ENCODE measurements at places on chromosomes 1 and 21. TPM values are rescaled to one million over a fixed set of nuclear protein-coding genes. Genes with fewer than 3 reads are reported as not detected.

CADM3 gene
- total RNA-seq: 16.1 TPM

AMPD1 gene
- not detected for total RNA-seq

DNA sequence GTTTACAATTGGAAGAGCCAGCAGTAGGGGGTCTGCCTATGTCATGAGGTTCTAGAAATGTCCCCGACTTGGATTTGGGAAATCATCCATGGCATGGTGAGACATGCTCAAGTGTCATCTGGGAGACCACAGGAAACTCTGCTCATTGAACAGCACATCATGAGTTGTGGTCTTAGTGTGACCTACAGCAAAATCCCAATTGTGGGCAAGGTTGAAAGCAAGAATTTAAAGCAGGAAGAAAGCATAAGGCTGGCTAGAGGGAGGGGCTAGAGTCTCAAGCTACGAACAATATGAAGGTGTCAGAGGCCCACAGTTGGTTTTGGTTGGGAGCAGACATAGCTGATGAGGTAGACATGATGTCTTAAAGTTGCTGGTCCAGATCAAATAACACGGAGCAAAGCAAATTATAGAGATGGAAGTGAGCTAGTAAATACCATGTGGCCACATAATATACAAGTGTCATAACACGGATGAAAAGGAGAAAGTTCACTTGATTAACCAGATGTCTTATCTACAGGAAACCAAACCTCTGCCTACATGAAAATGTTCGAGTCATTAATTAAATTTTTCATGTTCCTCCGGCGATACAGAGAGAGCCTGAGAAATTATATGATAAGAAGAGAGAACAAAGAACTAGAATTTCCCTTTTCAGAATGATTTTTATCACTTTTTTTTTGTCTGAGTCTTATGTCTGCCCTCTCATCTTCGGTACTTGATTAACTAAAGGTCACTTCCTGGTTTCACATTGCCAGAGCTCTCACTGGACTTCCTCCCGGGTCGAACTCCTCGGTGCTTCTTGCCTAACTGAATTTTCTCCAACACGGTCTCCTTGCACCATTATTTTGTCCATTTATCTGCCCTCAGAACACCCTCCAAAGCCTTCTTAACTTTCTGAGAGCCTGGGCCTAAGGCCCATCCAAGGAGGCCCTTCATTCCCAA, 67.5 kb upstream of the DUSP10 start:
- no peak for DNase-seq

GRCh38 chr1:75131565-75132241, 2.5 kb upstream of the LHX8 start:
- DNase-seq: no peak

DNA sequence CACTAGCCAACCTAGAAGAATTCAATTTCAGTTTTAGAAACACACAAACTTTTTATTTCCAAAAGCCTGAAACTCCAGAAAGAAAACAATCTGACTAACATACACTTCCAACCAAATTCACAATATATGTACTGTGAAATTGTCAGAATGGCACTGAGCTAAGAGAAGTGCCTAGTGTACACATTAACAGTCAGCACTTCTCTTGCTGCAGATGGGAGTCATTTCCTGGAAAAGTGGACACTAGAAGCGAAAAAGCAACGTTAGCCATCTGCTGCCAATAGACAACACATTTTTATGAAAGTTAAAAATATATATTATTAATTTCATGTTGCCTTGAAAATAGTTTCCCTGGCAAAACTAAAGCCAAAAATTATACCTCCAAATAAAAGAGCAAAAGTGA, 66.1 kb downstream of the EPS15 start:
- peak; percentile 10 for DNase-seq

HPCA gene
- total RNA-seq: 1.7 TPM

- no peak for DNase-seq
Observed at GRCh38 chr1:55423376-55423775, 208.2 kb upstream of the USP24 start.

GRCh38 chr1:87524021-87524754, 195.5 kb downstream of the LMO4 start:
- DNase-seq: no peak

TMPRSS2 gene
- total RNA-seq: 2.6 TPM

- DNase-seq: no peak
Observed at GRCh38 chr1:238343852-238344251, 453.1 kb upstream of the ZP4 start.

- DNase-seq: no peak
Observed at GRCh38 chr1:11295905-11296304, 22.9 kb downstream of the UBIAD1 start.

DNA sequence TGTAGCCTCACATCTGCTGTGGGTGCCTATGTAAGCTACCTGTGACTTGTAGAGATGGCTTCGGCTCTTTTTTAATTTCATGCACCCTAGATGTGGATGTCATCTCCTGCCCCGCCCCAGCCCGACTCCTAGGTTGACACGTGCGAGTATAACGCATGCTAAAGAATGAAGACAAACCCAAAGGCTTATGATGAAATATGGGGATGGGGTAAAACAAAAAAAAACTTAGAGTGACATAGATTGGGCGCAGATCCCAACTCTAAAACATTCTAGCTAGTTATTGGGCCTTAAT, 613 bp upstream of the ERO1B start:
- DNase-seq: no peak

SPRR2G gene
- 11.3 TPM for total RNA-seq

CFHR3 gene
- total RNA-seq: 22.6 TPM

DNA sequence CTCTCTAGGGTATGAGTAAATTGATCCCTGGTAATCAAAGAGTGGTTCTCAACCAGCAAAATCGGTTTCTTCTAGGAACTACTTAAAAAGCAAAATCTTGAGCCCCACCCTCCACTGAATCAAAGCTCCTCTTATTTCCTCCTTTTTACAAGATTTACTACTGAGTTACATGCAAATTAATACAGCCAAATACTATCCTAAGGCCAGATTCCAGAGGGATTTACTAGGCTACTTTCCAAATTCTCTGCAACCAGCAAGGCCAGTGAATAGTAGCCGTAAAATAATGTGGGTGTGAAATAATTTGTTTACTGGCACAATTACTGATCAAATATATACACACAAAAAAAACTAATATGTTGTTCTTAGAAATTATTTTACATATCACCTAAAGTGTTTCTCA, 1583.8 kb downstream of the NCAM2 start:
- peak; percentile 8 for DNase-seq

TRAPPC3 gene
- total RNA-seq: 38.5 TPM

DNA sequence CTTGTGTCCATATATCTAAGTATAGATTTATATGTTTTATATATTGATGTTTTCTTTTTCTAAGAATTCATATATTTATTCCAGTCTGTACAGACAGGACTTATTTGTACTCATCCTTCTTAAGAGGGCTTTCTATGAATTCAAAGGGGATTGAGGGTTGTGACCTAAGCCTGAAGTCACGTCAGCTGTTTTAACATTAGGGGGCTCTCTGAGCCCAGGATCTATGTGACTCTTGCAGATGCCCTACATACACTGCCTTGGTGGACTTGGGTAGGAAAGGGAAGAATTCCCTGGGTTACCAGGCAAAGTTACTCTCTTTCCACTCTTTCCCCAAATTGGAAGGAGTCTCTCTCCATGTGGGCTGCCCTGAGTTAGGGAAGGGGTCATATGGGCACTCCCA, 283.8 kb upstream of the DAB1 start:
- DNase-seq: no peak

DNA sequence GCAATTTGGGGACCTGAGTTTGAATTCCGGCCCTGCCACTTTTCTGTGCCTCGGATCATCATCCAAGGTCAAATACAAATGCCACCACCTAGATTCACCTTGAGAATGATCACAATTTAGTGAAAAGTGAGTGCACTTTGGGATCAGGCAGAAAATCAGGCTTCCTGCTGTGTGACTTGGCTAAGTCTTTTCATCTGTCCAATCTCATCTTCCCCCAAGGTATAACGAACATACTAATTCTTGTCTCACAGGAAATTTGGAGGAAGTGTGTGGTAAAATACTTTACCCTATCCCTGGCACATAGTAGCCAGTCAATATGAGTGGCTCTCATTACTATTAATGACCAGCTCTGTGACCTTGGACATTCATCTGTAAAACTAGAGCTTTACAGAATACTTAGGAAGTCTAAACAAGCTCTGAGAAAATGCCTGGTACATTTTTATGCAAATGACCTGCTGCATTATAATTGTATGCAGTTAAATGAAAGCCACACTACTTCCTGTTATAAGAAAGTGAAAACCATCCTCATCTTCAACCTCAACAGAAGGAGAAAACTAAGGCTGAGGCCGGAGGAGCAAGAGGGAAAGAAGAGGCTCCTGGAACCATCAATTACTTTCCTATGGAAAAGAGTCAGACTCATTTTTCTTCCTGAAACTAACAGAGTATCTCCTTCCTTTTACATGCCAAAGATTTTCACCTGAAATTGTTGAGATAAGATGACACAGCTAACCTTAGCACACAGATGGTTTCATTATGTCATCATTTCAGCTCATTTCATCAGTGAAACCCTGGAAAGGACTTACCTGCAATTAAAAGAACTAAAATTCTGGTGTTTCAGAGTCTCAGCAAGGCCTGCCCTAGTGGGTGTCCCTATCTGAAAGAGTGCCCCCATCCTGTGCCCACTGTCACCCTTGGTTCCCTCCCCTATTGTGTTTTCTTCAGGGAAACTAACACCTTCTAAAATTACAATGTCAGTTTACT, 32.6 kb upstream of the RGS8 start:
- no peak for DNase-seq

DNA sequence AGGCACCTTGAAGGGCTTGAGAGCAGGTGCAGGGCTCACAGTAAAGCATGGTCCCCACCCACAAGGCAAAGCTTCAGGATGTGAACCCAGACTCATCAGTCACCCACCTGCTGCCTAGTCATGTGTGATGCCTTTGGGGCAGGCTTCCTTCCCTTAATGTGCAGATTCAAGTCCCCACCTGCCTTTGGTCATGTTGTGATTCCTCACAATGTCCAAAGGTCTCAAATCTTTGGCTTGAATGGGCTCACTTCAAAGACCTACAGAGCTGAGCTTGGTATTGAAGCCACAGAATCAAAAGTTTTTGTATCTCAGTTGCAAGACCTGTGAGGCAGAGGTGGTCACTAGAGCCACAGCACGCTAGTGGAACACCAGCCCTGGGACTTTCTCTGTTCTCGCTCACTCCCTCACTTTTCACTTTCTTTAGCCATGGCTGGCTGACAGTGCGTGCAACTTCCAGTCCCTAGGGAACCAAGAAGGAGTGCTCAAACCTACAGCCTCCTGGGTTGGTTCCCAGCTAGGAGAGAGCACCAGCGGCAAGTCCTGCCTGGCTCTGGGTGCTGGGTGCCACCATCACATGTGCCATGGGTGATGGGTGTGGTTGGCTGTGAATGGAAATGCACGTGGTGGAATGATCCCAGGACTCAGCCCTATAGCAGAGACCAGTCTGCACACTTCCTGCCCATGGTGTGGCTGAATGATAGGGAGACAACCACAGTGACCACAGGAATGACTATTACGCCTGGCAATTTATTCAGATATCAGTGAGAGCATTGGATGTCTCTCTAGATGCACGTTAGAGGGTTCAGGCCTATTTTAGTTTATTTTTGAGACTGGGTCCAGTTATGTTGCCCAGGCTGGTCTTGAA, 26.4 kb upstream of the CLIC6 start:
- no peak for DNase-seq

GRCh38 chr1:156525856-156526489, 25.4 kb upstream of the MEF2D start:
- DNase-seq: no peak

- peak; percentile 29 for DNase-seq
Observed at GRCh38 chr1:79259390-79260336, 253.1 kb upstream of the ADGRL4 start.

GRCh38 chr1:27099135-27099586, 55.8 kb downstream of the SLC9A1 start:
- DNase-seq: peak; percentile 93

TPTE gene
- 2.9 TPM for total RNA-seq

- no peak for DNase-seq
Observed at GRCh38 chr1:161791904-161792655, 26.0 kb downstream of the ATF6 start.

GRCh38 chr1:227941509-227942020, 6.2 kb downstream of the WNT9A start:
- DNase-seq: no peak

- no peak for DNase-seq
Observed at GRCh38 chr1:7319196-7319595, 451.9 kb upstream of the VAMP3 start.

- no peak for DNase-seq
Observed at GRCh38 chr1:192022827-192023226, 135.4 kb upstream of the RGS18 start.

DNA sequence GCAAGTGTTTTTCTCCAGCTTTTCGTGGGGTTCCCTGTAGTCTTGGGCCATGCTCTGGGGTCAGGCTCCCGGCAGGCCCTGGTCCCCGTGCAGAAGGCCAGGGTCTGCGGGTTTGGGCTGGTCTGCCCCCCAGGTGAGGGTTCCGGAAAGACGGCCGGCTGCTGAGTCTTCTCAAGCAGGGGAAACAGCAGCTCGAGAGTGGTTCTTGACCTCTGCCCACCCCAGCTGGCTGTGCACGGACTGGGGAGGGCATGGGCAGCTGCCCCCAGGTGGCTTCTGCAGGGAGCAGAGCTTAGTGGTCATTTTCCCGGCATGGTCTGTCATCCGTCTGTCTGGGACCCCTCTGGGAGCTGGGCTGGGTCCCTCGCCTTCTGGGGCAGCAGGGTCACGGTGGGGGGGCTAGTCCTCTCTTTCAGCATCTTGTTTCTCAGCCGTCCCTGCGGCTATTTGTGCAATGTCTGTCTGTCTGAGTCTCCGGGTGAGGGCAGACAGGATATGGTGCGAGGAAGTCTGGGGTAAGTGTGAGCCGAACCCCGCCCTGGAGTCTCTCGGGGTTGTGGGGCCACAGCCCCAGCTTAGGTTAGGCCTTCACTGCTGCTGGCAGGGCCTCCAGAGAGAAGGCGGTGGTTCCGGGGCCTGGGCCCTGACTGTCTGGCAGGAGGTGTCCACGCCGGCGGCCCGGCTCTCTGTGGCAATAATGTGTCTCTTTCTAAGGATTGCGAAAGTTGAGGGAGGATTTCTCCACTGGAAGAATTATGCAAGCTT, 6.1 kb downstream of the SKI start:
- DNase-seq: peak; percentile 94

GRCh38 chr1:203304391-203304918, 864 bp upstream of the BTG2 start:
- no peak for DNase-seq

- peak; percentile 72 for DNase-seq
Observed at GRCh38 chr1:78676347-78676982, 26.8 kb downstream of the IFI44 start.

GRCh38 chr1:212613440-212614335, 5.1 kb downstream of the ATF3 start:
- DNase-seq: peak; percentile 40

- DNase-seq: peak; percentile 92
Observed at GRCh38 chr1:183881387-183882131, 76.6 kb downstream of the RGL1 start.

GRCh38 chr1:206698011-206698410, 13.3 kb downstream of the MAPKAPK2 start:
- DNase-seq: no peak

FYB2 gene
- 15.6 TPM for total RNA-seq

SIPA1L2 gene
- total RNA-seq: 49.1 TPM

DNA sequence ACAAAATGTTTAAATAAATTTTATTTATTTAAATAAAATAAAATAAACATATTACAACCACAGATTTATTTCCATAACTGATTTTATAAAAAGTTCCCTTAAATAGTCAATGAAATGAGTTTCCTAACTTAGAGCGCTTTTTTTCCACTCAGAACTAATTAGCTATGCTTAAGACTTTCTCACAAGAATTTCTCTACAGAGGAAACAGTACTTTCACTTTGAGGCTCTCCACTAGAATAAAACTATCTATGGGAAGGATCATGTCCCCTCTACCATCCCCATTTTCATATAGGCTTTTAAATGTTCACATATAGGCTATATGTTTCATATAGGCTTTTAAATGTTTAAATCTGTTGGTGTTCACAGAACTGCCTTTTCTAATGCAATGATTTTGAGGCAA, 40.0 kb upstream of the DPH5 start:
- no peak for DNase-seq
